ENCODE measurements at places on chromosomes 3 and 15.

DNA sequence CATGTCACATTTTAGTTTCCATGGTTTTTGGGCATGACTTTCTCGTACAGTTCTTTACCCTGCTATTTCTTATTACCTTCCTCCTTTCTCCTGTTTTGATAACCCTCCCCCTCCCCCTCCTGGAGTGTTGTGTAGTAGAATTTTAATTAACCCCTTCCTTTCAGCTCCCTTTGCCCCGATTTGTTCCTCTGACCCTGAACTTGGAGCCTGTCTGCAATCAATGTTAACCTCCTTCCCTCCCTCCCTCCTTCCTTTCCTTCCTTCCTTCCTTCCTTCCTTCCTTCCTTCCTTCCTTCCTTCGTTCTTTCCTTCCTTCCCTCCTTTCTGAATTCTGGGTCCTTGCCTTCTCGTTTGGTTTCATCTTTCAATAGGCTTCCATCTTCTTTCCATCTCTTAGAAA, 90.4 kb downstream of the ECT2 start:
- no peak for DNase-seq

DNA sequence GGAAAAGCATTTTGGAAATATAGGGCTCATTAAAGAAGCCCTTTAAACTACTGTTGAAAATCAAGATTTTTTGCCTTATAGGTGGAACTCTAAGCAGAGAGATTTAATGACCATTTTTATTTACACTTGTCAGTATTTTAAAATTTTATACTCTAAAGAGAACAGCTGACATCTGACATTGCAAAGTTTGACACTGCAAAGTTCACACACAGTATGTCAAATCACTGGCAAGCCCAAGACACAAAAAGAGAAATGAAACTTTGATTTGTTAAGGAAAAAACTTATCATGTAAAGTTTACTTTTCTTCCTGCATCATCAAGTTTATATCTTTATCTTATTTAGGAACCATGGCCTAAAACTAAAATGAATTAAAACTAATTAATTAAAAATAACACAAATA, 40.2 kb downstream of the DPH6 start:
- DNase-seq = no peak

DNA sequence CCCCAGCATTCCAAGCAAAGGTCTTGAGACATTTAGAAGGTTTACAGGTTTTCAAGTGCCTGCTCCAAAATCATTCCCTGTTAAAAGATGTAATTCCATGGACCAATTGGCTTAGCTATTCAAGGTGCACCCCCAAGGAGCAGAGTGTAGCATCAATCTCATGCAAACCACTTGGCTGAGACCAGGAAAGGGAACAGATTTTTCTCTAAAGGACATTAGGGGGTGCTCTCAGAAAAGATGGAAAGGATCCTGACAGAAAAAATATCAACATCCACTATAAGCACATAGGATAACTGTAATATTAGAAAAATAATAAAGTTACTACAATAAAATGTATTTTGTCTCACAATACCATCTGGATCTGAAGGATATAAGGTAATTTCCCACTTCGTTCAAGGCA, 328.0 kb upstream of the CDIN1 start:
- no peak for DNase-seq

DNA sequence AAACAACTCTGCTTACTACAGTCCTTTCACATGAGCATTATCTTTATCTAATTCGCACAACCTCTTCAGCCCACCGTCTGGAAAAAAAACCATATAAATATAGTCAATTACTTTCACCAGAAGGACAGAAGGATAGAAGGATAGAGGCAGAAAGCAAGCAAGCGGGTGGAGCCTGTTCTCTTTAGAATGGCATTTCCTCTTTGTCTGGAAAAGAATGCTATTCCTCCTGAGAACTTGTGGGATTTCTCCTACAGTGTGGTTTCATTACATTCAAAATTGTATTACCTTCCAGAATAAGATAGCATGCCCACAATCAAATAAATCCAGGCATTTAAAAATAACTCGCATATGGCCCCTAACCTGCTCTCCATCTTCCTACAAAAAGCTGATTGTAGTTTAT, 23.1 kb downstream of the SLC30A4 start:
- no peak for DNase-seq

DNA sequence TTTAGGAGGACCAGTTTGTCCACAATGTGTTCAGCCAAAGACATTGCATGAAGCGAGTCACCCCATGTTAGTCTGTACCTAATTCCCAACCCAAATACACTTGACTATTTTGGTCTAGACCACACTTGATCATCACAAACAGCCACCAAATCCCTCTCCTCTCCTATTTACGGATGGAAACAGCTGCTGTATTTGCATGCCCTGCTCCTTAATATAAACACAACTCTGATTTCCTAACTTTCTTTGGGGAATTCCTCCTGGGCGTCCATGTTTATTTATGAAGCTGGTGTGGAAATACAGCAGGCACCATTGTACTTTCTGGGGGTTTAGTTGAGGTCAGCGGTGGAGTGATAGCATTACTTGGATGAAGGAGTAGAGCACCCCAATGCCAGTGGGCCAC, 235.2 kb downstream of the TLE3 start:
- DNase-seq = no peak

DNA sequence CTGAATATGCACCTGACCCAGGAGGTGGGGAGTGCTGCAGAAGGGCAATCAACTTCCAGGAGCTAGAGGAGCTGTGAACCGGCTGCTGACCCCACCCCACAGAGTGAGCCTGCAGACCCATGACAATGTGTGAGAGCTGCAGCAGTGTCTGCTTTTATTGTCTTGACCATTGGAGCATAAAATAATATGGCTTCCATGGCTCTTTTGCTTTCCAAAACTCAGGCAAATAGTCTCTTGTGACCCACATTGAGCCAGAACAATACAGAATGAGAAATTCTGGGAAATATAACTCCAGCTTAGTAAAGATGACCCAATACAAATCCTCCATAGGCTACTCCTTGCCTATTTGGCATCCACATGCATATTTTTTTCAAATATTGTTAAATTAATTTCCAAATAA, 309.6 kb downstream of the PYDC2 start:
- DNase-seq = no peak

Measured in stimulated activated CD8-positive, alpha-beta memory T cell treated with anti-CD3 and anti-CD28 coated beads, Interleukin-4, amount 100 ng/mL, for 1 hour (primary cell).